ENCODE measurements at places on chromosomes 12 and 14. TPM values are rescaled to one million over a fixed set of nuclear protein-coding genes. Genes with fewer than 3 reads are reported as not detected.

SLC6A12 gene
- 0.10 TPM for total RNA-seq

GRCh38 chr14:21796916-21797315, 123.3 kb upstream of the OR4E1 start:
- no peak for DNase-seq

DNA sequence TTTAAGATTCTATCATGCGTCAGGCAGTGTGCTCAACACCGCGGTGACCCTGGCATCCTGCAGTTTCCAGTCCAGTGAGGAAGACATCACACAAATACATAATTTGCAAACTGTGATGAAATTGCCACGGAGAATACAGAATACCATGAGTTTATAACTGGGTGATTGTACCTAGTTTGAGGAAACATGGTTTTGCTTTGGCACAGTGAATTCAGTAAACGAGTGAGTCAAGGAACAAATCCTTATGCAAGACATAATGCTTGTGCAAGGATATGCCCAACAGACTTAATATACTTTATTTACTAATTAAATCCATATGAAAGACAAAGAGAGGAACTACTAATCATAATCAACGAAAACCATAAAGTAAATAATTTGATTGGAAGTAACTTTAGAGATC, 311.8 kb upstream of the TMTC1 start:
- no peak for DNase-seq

GRCh38 chr12:14810953-14811483, 3.0 kb downstream of the SMCO3 start:
- no peak for DNase-seq

DNA sequence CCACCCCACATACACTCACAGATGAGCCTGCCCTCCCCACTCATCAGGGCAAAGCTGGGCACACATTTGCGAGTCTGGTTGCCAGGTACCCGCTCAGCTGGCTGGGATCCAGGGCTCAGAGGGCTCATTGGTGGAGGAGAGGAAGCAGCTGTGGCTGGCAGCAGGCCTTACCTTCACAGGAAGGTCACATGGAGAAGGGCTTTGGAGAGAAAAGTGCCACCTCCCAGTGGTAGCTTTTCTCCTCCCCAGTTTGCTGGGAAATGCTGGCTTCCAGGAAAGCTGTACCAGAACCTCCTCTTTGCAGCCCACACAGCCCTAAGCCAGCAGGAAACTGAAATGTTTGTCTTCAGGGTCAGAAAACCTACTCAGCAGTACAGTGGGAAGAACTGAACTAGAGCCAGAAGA, 55.6 kb downstream of the LGMN start:
- DNase-seq: no peak

DNA sequence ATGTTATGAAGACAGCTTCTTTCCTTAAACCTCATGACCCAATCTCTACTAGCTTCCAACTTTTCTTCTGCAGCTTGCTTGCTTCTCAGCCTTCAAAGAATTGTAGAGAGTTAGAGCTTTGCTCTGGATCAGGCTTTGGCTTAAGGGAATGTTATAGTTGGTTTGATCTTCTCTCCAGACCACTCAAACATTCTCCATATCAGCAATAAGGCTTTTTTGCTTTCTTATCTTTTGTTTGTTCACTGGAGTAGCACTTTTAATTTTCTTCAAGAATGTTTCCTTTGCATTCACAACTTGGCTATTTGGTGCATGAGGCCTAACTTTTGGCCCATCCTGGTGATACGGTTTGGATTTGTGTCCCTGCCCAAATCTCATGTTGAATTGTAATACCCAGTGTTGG, 163.8 kb downstream of the PCNX1 start:
- DNase-seq: no peak
